ENCODE measurements at places on chromosomes 12 and 14.

GRCh38 chr12:95473231-95473883 is 595 bp upstream of the METAP2 start:
- DNase-seq: peak; percentile 21

DNA sequence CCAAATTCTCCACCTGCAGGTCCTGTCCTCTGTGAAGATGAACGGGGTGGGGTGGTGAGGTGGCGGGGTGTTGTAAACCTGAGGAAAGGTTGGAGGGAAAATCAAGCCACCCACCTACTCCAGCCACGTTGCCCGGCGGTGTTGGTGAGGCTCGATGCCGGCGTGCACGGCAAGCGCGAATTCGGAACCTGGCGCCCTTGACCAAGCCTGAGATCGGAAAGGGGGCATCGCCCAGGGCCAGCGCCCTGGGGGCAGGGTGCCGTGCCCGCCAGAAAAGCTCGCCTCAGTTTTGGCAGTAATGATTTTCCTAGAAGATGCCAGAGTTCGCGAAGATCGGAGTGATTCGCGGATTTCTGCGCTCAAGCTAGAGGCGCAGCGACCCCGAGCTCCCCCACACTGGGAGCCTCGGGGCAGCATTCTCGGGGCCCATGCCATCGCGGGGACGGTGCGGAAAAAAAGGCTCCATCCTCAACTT is 817 bp downstream of the STXBP6 start:
- DNase-seq: no peak

DNA sequence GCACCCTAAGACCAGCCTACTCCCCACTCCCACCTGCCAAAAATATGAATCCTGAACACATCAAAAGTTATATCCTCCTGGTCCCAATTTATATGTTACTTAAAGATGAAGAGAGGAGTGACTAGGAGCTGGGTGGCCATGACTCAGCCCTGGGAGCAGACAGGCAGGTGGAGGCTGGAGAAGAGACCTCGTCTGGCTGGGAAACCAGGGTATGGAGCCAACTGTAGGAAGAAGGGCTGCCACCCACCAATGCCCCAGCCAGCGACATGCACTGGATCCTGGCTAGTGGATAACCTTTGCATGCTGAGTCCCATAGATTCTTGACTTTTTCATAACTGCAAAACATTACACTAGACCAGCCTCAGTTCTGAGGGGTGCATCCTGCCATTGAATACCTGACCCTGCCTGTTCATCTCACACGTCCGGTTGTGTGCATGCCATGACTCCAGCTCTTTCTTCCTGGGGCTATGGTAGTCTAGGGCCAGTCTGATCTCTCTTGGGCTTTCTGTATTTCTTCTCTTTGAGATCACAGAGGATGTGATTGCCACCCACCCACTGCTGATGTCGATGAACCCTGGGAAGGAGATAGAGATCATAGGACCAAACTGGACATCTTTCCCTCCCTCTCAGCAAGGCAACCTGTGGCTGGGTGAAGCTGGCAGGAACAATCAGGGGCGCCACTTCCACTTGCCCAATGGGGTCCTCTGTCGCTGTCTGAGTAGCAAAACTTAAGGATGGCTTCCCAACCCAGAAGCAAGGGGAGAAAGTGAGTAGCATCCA is 69.6 kb upstream of the DDX11 start:
- no peak for DNase-seq

DNA sequence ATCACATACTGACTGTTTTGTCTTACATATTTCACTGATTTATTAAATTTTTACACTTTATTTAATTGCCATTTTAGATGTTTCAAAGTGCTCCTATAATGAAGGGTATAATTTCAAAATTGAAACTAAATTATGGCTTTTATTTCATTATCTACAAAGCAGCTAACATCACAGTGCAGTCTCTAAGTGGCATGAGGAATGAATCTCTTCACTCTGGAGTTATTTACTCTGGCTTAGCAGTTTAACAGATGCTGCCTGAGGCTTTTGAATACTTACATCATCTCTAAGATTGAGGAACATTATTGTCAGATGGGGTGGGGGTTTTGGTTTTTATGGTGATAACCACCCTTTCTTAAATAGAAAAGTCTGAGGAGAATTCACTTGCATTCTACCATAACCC is 386.4 kb downstream of the TRHDE start:
- no peak for DNase-seq

- DNase-seq: no peak
These were observed 164.9 kb downstream of the ETV6 start for GRCh38 chr12:11814374-11814773.
